ENCODE measurements at places on chromosomes 4 and X. TPM values are rescaled to one million over a fixed set of nuclear protein-coding genes. Genes with fewer than 3 reads are reported as not detected.

GRCh38 chr4:11622961-11623725, 194.4 kb upstream of the HS3ST1 start:
- DNase-seq: no peak

DNA sequence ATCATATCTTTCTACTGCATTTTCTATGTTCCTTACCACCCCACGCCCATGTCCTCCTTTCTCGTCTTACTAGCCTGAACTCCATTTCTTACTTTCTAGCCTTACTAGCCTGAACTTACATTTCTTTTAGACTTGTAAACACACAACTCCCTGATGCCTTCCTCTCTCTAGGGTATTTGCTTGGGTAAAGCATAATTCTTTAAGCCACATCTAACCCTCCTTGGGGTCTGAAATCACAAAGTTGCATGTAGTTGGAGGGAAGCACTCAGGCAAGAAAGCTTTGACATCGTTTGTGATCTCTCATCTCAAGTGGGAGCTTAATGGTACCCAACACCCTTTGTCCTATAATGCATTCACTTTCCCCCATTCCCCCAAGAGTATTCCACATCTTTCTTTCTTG, 124.4 kb downstream of the SPOCK3 start:
- DNase-seq: no peak

DNA sequence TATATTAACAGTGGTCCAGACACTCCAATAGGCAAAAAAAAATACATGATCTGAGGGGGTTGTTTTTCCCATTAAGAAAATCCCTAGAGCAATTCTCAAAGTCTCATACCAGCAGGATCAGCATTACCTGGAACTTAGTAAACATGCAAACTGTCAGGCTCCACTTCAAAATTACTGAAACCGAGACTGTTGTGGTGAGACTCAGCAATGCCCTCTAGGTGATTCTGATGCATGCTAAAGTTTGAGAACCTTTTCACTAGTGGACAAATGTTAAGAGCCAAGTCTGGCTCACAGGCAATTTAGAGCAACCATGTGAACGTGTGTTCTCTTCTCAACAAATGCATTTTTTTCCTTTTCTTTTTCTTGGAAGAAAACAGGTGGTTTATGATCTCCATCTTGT, 30.2 kb downstream of the NEK1 start:
- DNase-seq: no peak

DNA sequence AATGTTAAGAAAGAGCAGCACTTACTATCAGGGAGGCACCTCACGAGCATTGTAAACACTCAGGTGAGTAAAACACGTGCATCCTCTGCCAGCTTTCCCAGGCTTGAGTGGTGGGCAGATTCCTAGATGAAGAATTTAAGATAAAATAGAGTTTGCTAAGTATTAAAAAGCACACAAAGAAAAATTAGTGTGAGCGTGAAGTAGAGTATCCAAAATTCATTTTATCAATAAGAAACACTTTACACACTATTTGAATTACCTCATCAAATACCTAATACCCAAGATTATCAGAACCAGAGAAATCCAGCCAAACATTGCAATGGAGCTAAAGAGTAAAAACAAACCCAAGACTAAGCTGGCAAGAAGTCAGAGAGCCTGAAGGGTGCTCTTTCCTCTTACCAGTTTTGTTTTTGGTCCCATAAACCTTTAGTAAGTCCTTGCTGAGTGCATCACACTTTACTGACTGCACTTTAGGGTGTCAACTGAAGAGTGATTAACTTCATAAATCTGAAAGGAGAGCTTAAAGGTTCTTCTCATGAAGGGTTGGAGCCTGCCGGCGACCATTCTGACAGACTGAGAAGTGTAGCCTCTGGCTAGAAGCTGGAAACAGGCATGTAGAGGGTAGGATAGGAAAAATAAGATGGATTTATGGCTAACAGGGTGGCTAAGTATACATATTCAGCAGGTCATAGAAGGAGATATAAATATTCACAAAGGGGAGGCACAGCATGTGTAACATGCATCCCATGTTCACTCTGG, 151.1 kb downstream of the SLC7A11 start:
- DNase-seq: no peak

DNA sequence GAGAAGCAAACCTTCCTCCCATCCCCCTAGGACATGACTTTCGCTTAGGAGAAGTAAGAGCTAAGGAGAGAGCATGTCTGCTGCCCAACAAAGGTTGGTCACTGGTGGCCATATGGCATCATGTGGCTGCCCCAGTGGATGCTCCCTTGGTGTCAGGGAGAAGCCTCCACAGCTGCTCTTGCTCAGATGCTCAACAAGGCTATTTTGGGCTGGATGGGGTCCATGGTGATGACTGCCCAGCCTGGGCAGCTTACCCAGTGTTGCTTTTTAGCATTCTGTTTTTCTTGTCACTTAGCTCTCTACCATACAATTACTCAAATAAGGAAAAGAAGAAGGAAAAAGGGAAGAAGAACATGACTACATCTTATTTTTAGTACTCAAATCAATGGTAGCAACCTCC, 48.9 kb upstream of the PPARGC1A start:
- DNase-seq: no peak

DNA sequence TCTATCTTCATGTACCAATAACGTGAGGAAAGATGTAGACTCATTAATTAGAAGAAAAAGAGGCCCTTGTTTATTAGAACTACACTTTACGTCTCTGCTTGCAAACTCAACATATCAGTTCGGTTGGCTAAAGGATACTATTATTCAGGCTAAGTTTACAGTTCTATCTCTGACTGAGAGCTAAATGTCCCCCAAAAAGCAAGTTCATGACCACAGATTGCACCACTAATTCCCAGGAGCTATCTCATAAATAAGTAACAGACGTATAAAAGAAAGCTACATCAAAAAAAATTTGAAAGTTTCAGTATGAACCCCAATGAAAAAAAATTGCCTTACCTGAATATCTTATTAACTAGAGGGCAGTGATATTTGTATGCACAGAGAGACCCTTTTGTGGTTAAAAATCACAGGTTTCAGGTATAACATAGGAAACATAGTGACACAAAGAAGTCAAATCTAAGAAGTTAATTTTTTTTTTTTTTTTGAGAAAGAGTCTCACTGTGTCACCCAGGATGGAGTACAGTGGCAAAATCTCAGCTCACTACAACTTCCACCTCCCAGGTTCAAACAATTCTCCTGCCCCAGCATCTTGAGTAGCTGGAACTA, 128.9 kb downstream of the MAB21L2 start:
- no peak for DNase-seq

IL13RA1 gene
- total RNA-seq: 24.2 TPM

DNA sequence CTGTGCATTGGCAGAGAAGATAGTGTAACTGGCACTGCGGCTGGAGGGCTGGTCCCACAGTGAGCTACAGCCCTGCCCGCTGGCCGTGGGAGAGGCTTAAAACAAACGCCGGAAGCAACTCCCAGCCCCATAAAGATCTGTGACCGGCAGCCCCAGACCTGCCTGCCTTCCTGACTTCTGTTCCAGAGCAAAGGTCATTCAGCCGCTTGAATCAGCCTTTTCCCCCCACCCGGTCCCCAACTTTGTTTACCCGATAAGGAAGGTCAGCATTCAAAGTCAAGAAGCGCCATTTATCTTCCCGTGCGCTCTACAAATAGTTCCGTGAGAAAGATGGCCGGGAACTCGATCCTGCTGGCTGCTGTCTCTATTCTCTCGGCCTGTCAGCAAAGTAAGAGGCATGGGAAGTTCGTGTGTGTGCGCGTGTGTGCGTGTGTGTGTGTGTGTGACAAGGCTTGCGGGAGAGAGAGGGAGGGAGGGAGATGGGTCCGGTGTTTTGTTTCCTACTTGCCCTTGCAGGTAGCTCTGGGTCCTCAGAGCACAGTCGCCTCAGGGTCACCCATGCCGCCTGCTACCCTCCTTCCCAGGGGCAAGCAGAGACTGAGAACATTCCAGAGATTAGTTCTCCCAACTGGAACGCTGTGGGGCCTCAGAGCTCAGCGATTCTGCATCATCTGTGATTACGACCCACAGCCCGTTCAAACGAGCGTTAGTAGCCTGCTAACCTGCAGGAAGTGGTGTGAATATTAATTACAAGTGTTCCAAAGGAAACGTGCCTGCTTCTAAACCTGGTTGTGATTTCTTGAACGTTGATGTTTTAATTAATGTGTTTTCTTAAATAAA, at the start of gene MGST2:
Gene MGST2, plus strand, starts transcription at position 130 of the 840 bp plus-strand sequence. Its CDS starts 201 bp downstream, at position 331.
- DNase-seq: peak; percentile 88
